ENCODE measurements at places on chromosomes 3 and 15.
A peak's percentile ranks its signal among the peaks of the same experiment; 100 is the strongest.

- DNase-seq: peak; percentile 75
Measured at GRCh38 chr3:172201136-172201869, 161.9 kb downstream of the FNDC3B start.

GRCh38 chr15:61169904-61170695, 59.0 kb downstream of the RORA start:
- no peak for DNase-seq

- no peak for DNase-seq
Measured at GRCh38 chr15:40011303-40011702, 27.7 kb downstream of the SRP14 start.

DNA sequence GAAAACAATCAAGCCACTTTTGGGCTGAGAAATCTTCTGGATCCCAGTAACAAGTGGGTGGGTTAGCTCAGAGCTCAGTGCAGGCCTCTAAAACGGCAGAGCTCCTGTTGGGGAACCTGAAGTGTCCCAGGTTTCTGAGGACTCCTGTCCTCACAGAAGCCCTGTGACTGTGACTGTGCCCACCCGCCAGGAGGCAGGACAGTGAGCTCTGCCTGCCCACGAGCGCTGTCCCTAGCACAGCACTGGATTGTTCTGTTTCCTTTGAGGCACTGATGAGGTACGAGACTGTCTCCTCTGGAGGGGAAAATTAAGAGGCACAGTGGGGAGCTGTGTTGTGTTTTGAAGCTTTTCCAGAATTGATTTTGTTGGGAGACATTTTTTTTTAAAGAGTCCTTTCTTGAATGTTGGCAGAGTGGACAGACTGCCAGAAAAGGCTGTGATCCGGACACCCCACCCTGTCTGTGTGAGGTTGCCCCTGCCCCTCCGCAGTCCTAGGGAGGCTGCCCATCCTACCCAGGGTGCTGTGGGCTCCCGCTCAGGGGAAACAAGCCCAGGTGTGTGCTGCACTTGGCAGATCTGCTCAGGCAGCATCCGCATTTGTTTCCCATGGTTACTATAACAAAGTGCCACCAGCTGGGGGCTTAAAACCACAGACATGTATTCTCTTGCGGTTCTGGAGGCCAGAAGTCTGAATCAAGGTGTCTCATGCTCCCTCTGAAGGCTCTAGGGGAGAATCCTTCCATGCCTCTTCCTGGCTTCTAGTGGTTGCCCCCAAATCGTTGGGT, 66.6 kb upstream of the LARS2 start:
- no peak for DNase-seq

- DNase-seq: no peak
Measured at GRCh38 chr3:36443028-36443686, 62.9 kb downstream of the STAC start.

DNA sequence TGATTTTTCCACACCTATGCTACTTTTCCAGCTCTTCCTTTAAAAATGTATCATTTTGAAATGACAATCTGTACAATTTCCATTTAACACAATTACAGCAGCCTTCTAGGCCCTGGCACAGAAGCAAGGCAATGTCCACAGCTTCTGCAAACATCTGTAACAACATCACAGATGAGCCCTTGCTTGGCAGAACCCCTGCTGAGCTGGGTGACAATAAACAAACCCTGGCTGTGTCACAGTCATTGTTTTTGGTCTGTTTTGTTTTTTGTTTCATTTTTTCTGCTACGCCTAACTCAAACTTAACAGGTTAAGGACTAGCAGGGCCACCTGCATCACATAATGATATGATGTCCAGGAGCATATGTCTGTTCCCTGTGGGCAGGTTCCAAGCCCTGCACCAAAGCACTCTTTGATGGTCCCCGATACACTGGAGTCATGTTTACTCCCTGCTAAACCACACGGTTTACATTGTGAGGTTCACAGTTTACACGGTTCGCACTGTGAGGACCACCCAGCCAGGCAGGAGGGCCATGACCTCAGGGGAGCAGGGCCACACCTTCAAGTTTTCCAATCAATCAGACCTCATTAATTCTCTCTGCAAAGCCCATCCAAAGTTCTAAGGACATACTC, 186.8 kb upstream of the CHRNA7 start:
- DNase-seq: peak; percentile 46

GRCh38 chr3:127670761-127671522, 1.8 kb upstream of the ABTB1 start:
- no peak for DNase-seq

DNA sequence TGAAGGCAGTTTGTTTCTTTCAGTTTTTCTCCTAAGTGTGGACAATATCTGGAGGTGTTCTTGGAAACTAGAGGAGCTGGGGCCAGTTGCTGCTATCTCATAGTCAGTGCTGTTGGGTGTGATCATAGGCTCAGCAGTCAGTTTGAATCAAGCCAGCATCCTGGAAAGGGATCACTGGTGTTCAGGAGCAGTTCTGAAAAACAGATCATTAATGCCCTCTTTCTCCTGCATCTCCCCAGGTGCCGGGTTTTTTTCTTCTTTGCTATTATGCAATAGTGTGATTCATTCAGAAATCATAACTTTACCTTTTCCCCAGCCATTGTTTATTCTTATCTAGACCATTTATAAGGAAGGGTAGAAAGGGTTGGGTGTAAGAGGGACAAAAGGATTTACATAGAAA, 24.0 kb downstream of the LNP1 start:
- no peak for DNase-seq

All from G401 (cell line).